ENCODE measurements at places on chromosomes 11 and 22. TPM values are rescaled to one million over a fixed set of nuclear protein-coding genes. Genes with fewer than 3 reads are reported as not detected.
A peak's percentile ranks its signal among the peaks of the same experiment; 100 is the strongest.

DNA sequence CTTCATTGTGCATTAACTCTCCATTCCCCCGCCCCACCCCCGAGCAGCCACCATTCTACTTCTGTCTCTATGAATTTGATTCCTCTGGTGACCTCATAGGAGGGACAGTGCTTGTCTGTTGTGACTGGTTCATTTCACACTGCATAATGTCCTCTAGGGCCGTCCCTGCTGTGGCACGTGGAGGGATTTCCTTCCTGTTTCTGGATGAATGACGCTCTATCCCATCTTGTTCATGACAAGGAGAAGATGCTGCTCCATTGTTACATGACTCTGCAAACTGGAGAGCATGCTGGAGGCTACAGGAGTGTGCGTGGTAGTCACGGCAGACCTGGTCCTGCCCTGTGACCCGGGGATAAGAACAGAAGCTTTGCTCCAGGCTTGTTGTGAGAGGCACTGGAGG lies 61.3 kb downstream of the RTL6 start:
- no peak for DNase-seq

- DNase-seq: no peak
Observed at GRCh38 chr11:16095756-16096155, 260.6 kb downstream of the SOX6 start.

DNA sequence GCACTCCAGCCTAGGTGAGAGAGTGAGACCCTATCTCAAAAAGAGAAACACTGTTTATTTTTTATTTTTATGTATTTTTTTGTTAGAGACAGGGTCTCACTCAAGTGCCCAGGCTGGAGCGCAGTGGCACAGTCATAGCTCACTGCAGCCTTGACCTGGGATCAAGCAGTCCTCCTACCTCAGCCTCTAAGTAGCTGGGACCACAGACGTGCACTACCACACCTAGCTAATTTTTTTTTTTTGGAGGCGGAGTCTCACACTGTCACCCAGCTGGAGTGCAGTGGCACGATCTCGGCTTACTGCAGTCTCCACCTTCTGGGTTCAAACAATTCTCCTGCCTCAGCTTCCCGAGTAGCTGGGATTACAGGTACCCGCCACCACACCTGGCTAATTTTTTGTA lies 6.4 kb downstream of the RBX1 start:
- no peak for DNase-seq

DNA sequence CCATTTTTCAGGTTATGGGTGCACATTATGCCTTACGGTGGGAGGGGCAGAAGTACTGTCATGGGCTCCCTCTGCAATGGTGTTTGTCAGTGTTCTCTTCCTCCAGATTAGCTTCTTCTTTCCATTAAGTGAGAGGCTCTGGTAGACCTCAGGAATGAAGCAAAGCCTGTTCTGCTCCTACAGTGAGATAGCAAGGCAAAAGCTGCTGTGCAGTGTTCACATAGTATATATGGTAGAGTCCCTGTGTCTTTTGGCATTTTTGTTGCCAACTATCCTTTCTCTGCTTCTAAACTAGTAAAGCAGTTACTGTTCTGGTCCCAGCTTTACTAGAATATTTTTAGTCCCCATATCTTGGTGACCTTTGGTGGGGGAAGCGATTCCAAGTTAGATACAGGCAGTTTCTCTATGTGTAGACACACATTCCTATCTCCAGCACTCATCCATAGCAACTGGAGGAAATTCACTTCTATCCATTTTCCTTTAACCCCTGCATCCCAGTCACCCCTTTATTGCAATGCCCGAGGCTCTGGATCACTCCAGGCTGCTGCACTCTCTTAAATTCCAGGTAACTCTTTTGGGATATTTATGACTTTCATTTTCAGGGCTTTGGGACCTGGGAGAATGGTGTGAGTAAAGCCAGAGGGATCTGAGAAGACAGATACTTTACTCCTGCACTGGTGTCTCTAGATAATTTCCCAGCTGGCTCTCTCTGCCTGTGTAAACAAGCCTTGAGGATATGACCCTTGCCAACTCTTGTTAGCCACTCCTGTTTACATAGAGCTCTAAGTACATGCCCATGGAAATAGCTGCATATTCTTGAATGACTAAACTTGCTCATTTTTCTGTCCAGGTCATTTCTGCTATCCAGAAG lies 3.9 kb upstream of the TRIM34 start:
- DNase-seq: peak; percentile 24

GRCh38 chr11:126359431-126360048 lies 4.1 kb downstream of the ST3GAL4 start:
- DNase-seq: no peak

The OR8G5 gene
- polyA plus RNA-seq: not detected

DNA sequence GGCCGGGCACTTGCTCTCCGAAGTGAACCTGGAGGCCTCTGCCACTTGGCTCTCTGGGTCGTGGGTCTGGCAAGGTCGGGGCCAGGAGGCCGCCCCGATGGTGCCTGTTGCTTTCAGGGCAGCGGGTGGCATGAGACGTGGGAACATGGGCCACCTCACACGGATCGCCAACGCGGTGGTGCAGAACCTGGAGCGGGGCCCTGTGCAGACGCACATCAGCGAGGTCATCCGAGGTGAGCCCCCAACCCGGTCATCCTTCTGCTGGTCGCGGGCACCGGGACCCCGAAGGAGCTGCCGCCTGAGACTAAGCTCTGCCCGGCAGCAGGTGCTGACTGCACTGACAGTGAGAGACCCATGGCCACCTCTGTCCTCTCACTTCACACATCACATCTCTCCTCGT lies 40.0 kb downstream of the SBF1 start:
- DNase-seq: peak; percentile 78
